ENCODE measurements at places on chromosomes 2 and 18.

DNA sequence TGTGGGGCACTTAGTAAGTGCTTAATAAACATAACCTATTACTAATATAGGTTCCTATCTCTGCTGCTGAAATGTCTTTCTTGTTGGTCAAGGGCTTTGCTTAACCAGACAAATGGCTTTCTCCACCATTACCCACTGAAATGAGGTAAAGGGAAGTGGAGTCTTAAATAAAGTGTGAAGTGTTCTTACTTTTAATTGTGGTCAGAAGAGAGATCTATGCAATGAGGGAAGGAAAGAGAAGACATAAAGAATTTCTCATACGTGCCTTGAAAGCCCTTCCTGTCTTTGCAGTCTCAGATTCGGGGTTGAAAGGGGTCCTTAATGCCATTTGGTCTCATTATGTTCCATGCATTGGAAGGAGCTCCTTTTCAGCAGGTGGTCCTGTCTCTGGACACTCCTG, 6.9 kb upstream of the CXCR4 start:
- DNase-seq, result no peak

GRCh38 chr2:85954590-85955458, 66.0 kb upstream of the ST3GAL5 start:
- no peak for DNase-seq

GRCh38 chr2:221818616-221819320, 246.7 kb upstream of the EPHA4 start:
- DNase-seq, result no peak

DNA sequence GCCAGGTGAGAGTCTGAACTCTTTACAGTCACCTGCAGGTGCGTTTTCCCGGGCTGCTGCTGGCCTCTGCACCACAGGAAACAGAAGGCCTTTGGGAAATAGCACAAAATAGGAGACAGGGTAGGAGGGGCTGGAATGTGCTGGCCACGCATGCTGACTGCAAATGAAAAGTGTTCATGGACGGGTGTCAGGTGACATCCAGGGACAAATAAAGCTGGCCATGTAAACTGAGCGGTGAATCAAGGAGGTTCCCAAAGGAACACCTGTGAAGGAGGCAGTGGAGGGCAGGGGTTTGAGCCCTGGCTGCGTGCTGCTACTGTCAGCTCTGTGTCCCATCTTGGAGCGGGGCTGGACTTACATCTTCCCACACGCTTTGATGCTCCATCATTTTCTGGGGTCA, 42.4 kb upstream of the GBX2 start:
- no peak for DNase-seq

GRCh38 chr2:241689306-241689705, 2.7 kb upstream of the DTYMK start:
- no peak for DNase-seq

- no peak for DNase-seq
Observed at GRCh38 chr2:142130111-142131009, 456 bp downstream of the LRP1B start.

DNA sequence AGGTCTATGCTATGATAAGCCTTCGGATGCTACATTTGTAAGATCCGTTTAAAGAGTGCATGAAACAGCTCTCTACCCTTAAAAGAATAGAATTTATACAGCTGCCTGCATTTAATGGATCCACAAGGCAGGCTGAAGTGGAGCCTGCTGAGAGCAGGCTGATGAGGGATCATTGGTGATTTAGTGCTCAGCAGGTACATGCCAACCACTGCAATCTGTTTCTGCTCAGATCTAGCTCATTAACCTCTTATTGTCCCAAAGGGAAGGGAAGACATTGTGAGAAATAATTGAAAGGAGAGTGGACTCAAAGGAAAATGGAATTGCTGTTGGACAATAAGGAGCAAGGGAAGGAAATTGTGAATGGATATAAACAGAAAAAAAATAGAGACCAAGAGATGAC, 822.6 kb downstream of the TRIB2 start:
- no peak for DNase-seq

DNA sequence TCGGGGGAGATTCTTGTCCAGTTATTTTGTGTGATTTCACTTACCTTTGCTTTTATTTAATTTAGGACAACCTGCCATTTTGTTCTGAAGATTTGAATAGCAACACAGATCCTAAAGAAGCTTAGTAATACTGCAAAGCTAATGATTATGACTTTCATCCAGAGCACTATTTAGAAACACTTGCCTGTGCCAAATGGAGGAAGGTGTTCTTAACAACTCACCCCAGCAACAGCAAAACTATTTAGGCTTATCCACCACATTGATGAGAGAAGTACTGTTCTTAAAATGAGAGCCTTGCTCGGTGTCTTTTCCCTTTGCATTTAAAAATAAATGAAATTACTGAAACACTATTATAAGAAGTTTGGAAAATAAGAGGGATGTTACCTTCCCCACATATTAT, 59.7 kb downstream of the RHBDD1 start:
- DNase-seq, result no peak

DNA sequence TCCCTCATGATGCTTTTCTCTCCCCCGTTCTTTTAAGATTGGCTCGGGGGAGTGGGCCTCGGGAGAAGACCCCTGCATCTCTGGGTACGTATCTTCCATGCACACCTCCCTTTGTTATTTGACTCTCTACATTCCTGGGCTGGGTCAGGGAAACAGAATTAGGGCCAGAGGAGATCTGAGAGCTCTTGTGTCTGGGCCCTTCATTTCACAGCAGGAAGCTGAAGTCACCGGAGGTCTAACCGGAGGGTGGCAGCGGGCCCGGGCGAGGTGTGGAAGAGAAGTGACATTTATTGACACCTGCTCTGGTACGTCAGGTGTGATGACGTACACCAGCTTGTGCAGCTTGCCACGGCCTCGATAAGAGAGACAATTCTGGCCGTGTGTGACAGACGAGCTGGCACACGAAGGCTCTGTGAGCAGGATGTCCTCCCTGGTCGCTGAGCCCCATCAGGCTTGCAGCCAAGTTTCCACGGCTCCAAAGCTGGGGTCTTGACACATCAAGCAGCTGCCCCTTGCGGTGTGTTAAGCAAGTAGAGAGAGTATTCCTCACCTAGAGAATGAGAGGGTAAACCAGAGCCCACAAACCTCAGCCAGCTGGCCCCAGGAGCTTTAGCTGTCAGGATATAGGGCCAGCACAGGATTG, 30.4 kb downstream of the TOGARAM2 start:
- no peak for DNase-seq

- DNase-seq, result no peak
Observed at GRCh38 chr2:217650229-217650628, 352.6 kb downstream of the TNS1 start.

- DNase-seq, result no peak
Observed at GRCh38 chr2:132977812-132978529, 308.0 kb upstream of the LYPD1 start.

DNA sequence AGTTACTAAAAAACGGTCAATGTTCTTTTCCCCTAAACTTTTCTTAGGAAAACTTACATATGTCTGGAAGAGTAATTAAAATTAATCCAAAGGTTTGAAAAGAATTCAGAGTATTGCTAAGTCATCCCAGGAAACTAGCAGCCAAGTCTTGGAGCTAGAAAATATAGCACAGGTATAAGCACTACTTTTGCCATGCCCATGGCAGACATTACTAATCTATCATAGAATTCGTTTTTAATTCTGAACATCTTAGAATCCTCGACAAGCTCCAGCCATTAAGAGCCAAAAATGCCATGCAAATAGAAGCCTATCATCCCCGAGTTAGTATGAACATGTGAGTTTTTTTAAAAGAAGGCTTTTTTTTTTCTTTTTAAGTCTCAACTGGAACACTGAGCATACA, 395.0 kb downstream of the ZEB2 start:
- DNase-seq, result no peak

DNA sequence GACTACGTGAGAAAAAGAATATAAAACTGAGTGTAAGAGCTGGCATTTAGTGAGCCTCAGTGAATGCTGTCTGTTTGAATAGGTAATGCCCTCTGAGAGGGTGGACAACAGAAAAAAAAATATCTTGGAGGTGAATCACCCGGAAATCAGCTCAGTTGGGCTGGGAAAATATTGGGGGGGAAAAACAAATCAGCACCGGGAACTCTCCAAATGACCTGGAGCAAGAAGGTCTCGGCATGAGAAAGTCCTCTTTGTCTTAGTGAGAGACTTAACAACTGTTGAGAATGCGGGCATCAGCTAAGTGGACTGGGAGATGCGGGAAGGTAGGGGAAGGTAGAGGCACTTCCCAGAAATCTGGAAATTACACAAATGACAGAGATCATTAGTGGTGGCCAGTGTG, 109.4 kb upstream of the POU3F3 start:
- DNase-seq, result no peak

GRCh38 chr18:61587865-61588264, 254.6 kb downstream of the CDH20 start:
- DNase-seq, result no peak

DNA sequence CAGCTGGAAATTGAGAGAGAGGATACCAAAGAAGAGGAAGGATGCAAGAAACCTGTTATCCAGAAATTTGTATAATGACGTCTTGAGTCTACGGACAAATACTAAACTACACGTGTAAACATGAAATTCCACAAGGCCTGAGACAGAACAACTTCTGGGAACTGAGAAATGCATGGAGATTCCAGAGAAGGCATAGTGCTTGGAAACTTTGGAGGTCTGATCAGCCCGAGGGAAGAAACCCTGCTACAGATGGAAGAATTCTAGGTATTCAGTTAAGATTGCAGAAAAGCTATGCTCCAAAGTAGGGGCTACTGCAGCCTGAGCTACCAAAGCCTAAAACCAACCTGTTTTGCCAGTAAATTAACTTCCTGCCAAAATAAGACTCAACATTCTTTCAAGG, 120.4 kb downstream of the PDCL3 start:
- no peak for DNase-seq

GRCh38 chr2:150811259-150811855, 323.9 kb upstream of the RND3 start:
- DNase-seq, result peak; percentile 24

GRCh38 chr2:46470114-46470628, 9.2 kb upstream of the TMEM247 start:
- DNase-seq, result no peak

DNA sequence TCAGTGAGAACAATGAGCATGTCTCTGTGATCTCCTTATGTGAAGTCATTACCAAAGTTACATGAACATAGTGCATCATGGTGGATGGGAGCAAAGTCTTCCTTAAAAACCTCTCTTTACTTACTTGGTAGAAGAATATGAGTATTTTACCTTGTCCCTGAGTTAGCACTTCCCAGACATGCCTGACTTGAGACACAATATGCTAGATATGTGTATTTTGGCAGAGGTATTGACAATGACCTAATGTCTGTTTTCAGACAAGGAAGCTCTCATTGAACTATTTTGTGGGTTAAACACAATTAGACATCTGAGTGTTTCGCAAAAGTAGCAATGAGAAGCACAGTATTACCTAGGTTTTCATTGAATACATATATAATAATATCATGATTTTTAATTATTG, 99.1 kb upstream of the MC4R start:
- DNase-seq, result no peak

DNA sequence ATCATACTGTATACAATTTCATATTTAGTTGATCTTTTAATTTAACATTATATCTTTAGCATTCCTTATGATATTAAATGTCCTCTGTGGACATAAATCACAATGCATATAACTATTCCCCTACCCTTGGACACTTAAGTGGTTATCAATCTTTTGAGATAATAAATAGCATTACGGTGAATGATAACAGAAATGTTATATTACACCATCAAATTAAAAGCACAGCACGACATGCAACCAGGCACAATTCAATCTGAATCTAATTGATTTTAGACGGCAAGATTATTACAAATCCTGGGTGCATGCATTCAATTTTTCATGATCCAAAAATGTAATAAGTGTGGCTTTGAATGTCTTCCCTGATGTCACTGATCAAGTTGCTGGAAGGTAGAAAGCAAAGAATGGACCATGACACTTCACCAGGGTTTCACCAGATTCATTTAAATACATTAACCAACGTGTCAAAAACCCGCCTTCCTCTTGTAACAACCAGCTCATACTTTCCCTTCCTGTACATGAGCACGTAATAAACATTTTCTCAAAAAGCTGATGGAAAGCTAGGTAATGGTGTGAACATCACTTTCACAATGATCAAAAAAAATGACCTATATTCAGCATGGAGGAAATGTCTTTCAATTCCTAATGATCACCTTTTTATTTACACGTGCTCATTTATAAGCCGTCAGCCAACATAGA, 513.7 kb upstream of the ID2 start:
- no peak for DNase-seq

- DNase-seq, result no peak
Observed at GRCh38 chr2:9416962-9417316, 6.4 kb downstream of the ITGB1BP1 start.

DNA sequence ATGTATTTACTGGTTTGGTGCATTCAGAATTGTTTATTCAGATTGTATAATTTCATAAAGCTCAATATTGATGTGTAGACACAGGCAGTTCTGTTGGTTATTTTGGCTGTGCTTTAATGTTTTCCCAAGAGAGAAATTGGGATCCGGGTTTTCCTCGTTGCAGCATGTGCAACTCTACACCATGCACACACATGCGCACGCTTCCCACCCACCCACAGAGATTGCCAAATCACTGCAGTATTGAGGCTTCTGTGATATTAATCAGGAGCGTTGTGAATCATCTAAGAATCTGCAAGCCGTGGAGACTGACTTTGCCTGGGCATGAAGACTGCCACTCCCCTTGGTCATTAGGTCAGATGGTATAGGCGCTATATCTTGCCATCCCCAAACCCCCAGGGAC, 571.5 kb downstream of the SLC4A3 start:
- DNase-seq, result no peak

- DNase-seq, result peak; percentile 16
Observed at GRCh38 chr2:184031402-184032147, 566.8 kb upstream of the ZNF804A start.
